ENCODE measurements at places on chromosomes 6 and 20.

GRCh38 chr20:371755-372542, 8.6 kb upstream of the TRIB3 start:
- DNase-seq, result no peak

- no peak for DNase-seq
These were observed 24.5 kb upstream of the ABCC10 start for GRCh38 chr6:43402820-43403219.

- DNase-seq, result no peak
These were observed 6.1 kb upstream of the NANP start for GRCh38 chr20:25629816-25630499.

DNA sequence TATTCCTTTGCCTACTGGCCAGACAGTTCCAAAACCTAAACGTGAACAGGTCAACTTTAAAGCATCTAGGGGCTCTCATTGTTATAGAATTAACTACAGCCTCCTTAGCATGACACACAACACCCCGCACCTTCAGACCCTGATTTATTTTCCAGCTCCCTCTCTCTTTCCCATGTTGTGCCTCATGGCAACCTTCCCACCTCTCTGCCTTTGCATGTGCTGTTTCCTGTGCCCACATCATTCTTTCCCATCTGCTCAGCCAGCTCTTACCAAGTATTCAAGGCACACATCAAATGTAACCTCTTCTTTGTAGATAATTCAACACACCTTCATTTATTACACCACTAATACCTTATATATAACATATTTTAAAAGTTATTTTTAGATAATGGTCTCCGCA, 291.0 kb downstream of the COL12A1 start:
- no peak for DNase-seq

- no peak for DNase-seq
These were observed 193.2 kb upstream of the SALL4 start for GRCh38 chr20:51995551-51995951.

- DNase-seq, result no peak
These were observed 37.4 kb upstream of the RIPPLY2 start for GRCh38 chr6:83815631-83816272.

- no peak for DNase-seq
These were observed 79.4 kb upstream of the NRN1 start for GRCh38 chr6:6085928-6086668.

DNA sequence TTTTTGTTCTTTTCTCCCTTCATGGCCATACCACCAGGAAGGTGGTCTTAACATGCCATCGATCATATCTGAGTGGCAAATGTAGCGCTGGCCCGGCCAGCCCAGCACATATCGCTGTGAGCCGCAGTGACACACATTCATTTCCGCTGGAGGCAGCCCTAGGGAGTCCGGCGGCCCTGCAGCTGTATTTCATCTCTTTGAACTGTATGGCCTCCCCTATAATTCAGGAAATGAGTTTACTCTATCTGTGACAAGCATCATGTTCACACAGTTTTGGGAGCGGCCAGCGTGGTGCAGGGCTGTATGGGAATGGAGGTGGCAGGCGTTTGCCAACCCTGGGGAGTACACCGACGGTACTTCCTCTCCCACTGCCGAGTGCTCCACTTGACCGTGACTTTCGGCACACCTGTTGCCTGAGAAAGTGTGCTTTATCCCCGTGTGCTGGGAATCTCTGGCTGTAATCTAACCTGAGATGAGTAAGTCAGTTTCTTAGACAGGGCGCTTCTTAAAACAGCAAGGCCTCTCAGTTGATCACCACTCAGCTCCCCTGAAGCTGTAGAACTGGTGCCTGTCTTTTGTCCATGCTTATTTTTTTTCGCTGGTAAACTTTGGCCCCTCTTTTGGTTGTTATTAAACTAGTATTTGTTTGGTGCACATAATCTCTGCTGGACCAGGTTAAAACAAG, 257.1 kb upstream of the TAB2 start:
- DNase-seq, result no peak

DNA sequence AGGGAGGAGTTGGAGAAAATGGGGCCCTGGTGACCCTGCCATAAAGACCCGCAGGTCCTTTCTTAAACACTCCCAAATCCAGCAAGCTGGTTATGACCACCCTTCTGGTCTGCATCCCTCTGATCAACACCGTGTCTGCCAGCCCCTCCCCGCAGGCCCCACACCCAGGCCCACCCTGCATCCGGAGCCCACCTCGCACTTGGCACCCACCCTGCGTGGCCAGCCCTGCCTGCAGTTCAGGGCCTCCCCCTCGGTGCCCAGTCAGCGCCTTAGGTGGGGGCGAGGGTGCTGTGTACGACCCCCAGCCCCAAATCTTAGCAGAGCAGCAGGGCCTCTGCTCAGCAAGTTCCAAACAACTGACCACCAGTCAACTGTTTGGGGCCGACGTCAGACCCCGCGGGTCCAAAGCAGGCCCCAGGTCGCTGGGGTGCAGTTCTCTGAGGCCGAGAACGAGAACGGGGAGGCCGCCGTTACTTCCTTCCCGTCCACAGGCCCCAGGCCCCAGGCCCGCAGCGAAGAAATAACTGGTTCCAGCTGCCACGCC, 1.2 kb downstream of the ACSS1 start:
- DNase-seq, result no peak

DNA sequence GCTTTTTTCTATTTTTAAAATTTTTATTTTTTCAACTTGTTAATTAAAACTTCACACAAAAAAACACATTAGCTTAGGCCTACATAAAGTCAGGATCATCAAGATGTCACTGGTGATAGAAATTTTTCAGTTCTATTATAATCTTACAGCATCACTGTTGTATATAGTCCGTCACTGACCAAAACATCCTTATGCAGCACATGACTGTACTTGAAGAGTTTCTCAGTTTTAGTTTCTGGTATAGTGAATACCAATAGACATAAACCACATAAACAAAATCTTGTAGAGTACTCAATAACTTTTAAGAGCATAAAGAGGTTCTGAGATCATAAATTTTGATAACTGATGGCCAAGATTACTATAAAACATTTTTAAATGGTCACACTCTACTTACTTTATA, 71.8 kb downstream of the ASCC3 start:
- DNase-seq, result no peak

- DNase-seq, result no peak
These were observed 151.2 kb downstream of the ELOVL4 start for GRCh38 chr6:79796197-79796596.

- DNase-seq, result no peak
These were observed 486.0 kb downstream of the PTPRT start for GRCh38 chr20:42703744-42704143.

DNA sequence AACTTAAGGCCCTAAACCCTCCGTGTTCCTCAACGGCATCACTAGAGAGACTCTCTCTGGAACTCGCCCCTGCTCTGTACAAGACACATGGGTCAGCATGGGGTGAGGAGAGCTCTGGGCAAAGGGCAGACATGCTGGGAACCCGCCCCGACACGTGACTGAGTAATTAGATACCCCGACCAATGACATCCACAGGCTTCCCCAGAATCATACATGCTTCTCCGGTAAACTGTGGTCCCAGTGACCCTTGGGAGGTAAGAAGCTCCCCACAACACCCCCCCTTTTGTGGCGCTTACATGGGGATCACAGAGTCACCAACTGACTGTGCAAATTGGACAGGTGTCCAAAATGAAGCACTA, 31.7 kb upstream of the RPS6KA2 start:
- no peak for DNase-seq

GRCh38 chr20:47265984-47266383, 90.5 kb downstream of the ZMYND8 start:
- no peak for DNase-seq
